ENCODE measurements at places on chromosomes 7 and 10.

DNA sequence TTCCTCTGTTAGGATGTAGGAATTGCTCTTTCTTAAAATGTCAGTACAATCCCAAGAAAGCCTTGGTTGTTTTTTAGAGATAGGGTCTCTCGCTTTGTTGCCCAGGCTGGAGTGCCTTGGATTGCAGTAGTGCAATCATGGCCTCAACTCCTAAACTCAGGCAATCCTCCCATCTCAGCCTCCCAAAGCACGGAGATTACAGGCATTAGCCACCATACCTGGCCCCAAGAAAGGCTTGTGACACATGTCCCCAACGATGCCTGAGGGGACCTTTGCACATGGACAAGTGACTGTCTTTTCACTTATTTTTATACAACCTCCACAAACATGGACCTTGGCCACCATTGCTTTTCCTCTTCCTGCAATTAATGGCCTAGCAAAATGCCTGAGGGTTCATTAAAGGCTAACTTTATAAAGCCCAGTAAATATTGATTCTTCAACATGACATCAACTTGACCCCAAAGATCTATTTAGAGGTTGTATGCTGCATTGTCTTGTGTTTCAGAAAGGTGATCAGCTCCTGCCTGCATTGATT, 10.0 kb upstream of the SPOCK2 start:
- DNase-seq, result no peak

- no peak for DNase-seq
Observed at GRCh38 chr7:17118412-17118811, 180.0 kb upstream of the AHR start.

DNA sequence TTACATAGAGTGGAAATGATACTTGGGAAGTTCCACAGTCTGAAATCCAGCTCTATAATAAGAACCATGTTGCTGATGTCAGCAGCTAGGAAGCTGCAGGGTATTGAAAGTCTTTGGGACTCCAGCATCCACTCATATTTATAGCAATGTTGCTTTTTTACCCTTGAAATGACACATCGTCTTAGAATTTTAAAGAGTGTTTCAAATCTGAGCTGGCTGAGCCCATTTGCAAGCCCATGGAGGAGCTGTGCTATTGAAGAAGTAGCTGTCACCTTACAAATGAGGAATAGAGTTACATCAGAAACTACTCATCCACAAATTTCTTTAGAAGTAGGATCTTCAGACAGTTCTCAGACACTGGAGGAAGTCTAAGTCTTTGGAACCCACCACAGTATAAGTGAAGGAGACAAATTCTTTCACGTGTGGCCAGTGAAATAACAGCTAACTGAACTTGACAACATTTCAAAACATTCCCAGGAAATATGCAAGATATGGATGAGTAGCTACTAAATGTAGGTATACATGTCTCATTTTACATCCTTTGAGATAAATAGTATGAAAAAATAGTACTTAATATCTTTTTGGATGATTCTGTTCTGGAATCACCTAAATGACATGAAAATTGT, 203.6 kb downstream of the ZNF365 start:
- no peak for DNase-seq

DNA sequence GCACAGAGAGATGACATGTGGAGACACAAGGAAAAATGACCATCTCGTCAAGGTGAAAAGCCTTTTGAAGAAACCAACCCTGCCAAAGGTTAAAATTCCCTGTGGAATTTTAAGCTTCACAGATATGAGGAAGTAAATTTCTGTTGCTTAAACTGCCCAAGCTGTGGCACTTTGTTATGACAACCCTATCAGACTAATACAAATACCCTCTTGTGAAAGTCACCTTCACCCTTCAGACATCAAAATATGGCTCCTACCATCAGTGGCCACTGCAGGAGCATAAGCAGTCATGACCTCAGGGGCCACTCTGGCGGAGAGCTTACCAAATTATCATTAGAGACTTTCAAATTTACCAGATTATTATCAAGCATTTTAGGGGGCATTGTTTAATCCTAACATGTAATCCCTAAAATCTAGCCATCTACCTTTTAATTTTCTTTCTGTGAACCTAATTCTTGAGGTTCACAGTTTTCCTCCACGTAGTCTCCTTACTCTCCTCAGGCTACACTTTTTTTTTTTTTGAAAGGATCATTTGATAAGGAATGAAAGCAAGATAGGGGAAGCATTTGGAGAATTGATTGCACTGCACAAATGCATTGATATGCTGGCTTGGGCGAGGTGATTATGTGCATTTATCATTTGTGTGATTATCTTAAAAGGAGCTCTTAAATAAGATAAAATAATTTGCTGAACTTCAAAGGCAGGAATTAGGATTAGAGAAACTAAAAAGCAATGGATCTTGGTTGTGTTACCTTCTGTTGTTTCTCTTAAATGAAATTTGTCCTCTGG, 90.3 kb downstream of the TMEM168 start:
- DNase-seq, result no peak

GRCh38 chr10:90885176-90885575, 13.4 kb downstream of the RPP30 start:
- no peak for DNase-seq

- no peak for DNase-seq
Observed at GRCh38 chr7:36638140-36638539, 86.2 kb downstream of the AOAH start.

- DNase-seq, result no peak
Observed at GRCh38 chr7:2832461-2832860, 11.6 kb downstream of the GNA12 start.

- DNase-seq, result no peak
Observed at GRCh38 chr7:935164-935873, 19.2 kb downstream of the ADAP1 start.

DNA sequence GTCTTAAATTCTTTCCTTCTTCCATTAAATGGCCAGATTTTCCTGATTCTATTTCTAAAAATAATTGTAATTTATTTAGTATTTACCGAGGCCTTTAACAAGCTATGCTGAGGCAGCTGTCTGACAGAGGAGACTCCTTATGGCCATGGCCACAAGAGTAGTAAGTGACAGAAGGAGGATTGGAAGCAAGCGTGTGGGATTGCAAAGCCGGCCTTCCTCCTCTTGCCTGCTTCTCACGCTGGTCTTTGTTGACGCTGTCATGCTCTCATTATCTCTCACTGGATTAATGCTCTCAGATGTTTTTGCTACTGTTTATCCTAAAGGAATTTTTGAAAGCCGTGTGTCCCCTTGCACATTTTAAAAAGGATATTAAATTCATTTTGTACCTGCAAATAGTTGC, 546.3 kb downstream of the SDK1 start:
- DNase-seq, result no peak

DNA sequence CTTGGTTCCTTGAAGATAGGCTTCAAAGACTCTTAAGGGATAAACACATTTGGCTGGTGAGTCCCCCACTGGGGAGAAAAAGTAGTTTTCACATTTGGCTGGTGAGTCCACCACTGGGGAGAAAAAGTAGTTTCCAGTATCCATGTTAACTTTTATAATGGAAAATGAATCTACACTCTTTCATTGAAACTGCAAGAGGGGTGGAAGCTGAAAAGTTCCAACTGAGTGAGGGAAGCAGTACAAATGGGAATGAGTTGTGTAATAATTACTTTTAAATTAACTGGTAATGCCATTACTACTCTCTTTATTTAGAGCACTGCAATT, 153.9 kb downstream of the MLLT10 start:
- DNase-seq, result no peak

DNA sequence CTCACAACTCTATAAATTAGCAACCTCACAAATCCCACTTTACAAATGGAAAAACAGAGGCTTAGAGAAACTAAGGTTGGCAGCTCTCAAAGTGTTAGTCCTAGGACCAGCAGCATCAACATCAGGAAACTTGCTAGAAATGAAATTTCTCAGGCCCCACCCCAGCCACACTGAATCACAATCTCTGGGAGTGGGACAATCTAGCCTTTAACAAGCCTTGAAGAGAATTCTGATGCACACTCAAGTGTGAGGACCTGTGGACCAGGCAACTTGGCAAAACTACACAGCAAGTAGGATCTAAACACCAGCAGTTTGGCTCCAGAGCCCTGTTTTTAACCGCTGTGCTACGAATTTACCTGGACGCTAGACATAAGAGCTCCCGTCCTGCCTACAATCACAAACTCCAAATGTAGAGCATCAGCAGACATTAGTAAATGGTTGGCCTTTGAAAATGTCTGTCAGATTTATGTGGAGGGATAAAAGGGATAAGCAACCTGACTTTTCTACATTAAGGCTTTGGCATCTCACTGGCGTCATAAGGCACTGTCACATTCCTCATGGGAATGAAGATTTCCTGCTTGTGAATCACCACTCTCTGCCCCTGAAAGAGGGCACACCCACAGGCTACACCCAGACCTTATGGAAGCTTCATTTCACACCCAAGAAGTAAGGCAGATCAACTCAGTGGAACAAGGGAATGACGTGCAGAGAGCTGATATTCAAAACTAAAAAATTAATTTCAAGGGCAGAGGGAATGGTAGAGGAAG, 34.5 kb downstream of the PPP1R3C start:
- no peak for DNase-seq

DNA sequence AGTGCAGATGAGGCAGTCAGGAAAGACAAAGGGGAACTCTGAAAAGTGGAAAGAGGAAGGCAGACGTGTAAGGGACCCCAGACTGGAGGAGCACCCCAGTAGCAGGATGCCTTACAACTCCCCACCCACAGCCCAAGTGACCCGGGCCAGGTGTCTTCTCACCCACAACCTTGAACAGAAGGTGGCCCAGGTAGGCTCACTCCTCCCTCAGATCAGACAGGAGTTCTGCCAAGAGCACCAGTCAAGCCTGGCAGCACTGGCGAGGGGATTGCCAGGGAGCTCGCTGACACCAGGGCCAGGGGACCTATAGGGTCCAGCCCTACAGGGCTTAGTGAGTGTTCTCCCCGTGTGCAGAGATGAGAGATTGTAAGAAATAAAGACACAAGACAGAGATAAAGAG, 27.1 kb upstream of the LMBR1 start:
- no peak for DNase-seq

- peak; percentile 80 for DNase-seq
Observed at GRCh38 chr7:102272075-102272916, 14.4 kb upstream of the SH2B2 start.

GRCh38 chr10:19730907-19731217, 85.4 kb upstream of the PLXDC2 start:
- DNase-seq, result no peak

- no peak for DNase-seq
Observed at GRCh38 chr7:138002828-138003189, 923 bp upstream of the CREB3L2 start.

GRCh38 chr7:88835147-88835728, 39.7 kb upstream of the TEX47 start:
- DNase-seq, result no peak

GRCh38 chr7:54812756-54813322, 53.8 kb upstream of the SEC61G start:
- DNase-seq, result no peak

DNA sequence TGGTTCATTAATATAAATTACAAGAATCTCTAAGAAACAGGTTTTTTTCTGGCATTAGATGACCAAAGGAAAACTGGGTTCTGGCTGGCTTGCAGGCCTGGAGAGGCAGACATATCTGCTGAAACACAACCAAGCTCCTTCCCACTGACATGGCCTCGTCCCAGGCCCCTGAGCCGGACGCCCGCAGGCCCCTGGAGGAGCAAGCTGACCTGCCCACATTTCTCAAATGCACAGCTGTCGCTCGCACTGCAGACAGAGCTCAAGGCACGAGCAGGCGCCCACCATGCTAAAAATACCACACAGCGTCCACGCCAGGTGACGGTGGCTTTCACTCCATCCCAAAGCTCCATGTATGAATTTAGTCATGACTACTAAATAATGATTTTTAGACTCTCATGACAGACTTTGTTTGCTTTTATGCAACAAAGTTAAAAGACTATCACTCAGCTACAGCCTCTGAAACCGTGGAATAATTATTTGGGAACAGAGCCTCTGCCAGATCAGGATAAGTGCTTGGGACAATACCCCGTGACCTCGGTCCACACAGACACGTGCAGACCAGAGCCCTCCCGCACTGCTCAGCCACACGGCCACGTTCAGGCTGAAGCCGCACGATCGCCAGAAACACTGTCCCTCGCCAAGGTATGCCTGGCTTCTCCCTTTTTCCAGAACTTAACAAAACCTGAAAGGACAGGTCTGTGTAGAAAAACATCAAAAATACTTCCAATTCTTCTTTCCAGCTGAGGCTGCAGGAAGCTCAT, 71.1 kb downstream of the DIP2C start:
- no peak for DNase-seq

DNA sequence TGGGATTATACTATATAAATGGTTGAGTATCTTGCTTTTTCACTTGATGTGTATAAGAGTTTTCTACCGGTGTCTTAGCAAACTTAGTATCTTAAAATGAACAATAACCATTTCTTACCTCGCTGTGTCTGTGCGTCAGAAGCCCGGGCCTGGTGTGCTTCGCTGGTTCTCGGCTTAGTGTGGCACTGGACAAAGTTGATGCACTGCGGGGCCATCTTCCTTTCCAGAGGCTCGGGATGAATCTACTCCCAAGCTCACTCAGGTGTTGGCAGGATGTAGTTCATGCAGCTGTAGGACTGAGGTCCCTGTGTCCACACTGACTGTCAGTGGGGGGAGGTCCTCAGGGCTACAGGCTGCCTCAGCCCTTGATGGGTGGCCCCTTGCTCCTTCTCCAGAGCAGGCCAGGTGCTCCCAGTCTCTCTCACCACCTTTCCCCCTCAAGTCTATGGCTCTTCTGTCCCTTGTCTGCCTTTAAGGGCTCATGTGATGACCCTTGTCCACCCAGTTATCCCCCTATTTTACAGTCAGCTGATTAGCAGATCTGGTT, 227.8 kb downstream of the GLRX3 start:
- no peak for DNase-seq

- no peak for DNase-seq
Observed at GRCh38 chr10:112546474-112546873, 99.5 kb downstream of the VTI1A start.

DNA sequence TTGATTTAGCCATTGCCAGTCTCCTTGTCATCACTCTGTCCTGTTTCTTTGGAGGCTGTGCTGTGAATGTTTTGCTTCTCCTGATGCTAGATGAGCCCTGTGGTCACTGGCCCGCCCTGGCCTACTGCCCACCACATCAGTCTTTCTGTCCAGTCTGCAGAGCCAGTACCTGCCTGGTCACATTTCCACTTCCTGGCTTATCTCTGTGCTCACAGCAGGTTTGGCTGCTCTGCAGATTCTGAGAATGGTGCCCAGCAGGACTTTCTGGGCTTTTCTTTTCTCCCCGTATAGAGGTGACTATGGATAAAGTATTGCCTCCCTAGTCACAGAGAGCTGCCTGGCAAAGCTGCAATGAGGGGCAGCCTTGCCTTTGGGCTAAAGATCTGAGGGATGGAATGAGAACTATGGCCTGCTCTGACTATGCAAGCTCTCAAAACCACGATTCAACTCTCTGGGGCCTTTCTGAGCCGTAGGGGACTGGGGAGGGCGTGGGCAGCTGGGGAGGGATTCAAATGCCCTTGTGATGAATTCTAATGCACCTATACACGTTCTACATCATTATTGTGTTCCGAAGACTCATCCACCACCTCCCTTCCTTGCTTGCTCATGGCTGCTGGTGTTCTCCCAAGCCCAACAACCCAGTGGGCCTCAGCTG, 410.4 kb upstream of the NPVF start:
- DNase-seq, result no peak

Data from T-helper 17 cell (primary cell).